ENCODE measurements at places on chromosomes 11 and 22.

DNA sequence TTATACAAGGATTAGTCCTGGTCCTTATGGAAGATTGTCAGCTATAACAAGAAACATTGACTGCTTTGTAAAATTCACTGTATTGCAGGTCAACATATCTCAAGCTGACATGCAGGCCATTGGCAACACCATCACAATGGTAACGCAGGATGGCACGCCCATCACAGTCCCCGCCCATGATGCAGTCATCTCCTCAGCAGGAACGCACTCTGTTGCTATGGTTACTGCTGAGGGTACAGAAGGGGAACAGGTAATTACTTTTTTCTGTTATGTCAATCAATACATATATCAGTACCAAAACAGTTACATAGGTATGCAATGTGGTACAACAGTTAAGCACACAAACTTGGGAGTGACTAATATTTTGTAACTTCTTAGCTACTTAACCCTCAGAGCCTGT lies 55.3 kb downstream of the ZNF143 start:
- DNase-seq = no peak

DNA sequence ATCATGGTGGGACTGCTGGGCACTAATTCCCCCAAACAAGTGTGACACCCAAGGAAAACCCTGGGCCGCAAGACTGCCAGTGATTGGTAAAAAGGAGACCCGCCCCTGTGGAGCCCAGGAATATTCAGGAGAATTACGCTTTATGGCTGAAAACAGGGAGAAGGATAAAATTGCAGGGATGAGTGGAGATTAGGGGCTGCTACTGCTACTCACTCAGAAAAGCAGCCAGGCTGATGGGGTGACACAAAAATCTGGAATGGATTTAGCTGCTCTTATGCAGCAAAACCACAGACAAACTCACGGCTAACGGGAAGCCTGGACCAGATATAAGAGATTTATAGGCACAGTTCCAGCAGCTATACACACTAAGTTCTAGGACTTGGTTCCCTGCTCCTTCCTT lies 4.4 kb upstream of the FBXO3 start:
- DNase-seq = no peak

GRCh38 chr11:128711136-128711535 lies 17.3 kb downstream of the FLI1 start:
- no peak for DNase-seq

DNA sequence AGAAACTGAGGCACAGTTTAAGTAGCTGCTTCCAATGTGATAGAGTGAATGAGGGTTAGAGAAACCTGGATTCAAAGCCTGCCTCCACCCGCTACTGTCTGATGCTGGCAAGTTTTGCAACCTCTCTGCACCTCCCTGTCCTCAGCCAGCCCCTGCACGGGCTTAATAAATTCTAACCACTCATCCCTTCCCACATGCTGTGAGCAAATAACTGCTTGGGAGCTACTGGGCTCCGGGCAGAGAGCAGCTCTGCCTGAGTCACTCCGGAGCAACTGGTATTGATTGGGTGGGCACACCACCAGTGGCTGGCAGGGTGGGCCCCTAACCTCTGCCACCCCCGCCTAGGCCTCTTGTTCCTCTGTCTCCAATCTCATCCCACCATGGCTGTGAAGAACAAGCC lies 104.3 kb upstream of the SYT13 start:
- DNase-seq = no peak

DNA sequence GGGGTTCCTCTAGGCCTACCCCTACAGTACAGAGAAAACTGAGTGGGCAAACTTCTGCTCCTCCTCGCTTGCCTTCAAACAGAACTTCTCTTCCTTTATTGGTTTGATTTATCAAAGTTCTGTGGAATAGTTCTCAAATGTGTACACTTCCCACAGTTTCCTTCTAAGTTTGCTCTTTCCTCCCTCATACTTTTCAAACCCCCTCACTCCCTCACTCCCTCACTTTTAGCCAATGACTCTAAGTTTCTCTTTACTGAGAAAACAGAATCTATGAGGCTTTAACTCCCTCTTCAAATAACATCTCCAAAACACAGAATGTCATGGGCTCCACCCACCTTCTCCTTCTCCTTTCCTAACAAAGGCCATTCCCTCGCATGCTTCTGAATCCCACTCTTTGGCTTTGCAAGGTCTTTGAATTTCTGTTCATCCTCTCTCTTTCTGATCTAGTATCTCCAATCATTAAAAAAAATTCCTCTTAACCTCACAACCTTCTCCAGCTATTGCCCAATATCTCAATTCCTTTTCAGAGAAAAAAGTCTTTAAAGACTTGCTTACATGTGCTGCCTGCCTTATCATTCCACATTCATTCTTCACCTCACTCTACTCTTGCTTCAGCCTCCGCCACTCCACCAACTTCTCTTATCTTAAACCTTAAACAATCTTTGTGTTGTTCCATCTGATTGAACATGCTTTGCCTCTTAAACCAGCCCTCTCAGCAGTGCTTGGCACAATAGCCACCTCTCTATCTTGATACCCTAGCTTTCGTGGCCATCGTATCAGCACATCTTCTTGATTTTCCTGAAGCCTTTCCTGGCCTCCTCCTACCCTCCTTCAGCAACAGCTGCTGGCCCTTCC lies 57.2 kb downstream of the DDI1 start:
- DNase-seq = no peak

DNA sequence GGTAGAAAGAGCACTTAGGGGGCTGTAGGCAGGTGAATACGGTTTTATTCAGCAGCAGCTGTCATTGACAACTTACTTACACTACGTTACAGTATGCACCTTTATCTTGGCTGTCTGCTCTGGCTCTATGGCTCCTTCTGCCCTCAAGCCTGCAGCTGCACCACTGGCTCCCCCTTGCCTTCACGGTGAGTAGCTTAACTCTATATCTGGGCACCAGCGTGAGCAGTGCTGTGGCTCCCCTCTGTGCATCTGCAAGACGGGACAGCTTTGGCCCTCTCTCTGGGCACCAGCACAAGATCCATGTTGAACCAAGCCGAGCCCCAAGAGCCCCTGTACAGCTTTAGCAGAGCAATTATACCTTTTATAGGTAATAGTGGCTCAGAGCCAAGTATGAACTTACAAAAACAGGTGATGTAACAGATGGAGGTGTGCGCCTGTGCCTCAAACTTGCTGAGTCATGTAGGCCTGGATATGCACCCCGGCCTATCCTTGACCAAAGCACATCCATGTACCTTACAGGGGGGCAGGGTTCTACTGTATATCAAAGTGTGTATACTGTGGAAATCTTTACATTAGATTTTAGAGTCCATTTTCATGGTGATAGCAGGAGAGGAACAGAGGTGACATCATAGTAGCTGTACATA lies 96.9 kb upstream of the CTSC start:
- DNase-seq = no peak

- DNase-seq = no peak
These were observed 26.2 kb downstream of the PITPNB start for GRCh38 chr22:27892811-27893210.

- DNase-seq = no peak
These were observed 286.4 kb downstream of the DYNC2H1 start for GRCh38 chr11:103395612-103396011.

GRCh38 chr11:6027501-6027900 lies 3.1 kb downstream of the OR56A1 start:
- DNase-seq = no peak

GRCh38 chr11:102806296-102806695 lies 8.3 kb upstream of the MMP1 start:
- DNase-seq = no peak

- no peak for DNase-seq
These were observed 344.2 kb upstream of the NCAM1 start for GRCh38 chr11:112617098-112617425.

- no peak for DNase-seq
These were observed 10.5 kb upstream of the MGAT3 start for GRCh38 chr22:39446239-39446721.

DNA sequence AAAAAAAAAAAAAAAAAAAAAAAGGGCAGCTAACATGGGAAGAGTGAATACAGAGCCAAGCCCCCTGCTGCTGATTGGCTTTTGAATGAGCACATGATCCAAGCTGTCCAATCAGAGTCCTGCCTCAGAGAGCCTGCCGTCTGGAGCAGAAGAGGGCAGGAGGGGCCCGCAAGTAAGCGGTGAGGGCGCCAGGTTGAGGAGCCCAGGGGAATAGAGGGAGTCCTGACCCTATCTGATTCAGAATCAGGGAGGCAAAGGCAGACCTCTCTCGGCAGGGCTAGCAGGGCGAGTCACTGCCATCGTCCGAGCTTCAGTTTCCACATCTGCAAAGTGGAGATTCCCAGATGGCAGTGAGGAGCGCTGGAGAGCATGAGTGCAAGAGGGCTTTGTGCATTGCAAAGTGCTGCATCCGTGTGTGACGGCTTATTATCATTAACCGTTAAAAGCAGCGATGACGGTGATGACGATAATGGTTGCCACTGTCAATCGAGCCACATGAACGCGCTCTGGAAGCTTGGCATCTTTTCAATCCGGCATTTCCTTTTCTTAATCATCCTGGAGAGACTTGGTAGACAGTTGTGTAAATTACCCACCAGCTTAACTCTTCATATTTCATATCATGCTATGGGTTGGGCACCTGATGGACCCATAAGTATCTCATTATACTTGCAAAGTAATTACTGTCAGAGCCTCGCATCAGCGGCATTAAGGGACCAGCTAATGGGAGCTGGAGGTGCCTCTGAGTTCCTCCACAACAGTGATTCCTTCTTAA lies 68.6 kb upstream of the ATXN10 start:
- peak; percentile 24 for DNase-seq

DNA sequence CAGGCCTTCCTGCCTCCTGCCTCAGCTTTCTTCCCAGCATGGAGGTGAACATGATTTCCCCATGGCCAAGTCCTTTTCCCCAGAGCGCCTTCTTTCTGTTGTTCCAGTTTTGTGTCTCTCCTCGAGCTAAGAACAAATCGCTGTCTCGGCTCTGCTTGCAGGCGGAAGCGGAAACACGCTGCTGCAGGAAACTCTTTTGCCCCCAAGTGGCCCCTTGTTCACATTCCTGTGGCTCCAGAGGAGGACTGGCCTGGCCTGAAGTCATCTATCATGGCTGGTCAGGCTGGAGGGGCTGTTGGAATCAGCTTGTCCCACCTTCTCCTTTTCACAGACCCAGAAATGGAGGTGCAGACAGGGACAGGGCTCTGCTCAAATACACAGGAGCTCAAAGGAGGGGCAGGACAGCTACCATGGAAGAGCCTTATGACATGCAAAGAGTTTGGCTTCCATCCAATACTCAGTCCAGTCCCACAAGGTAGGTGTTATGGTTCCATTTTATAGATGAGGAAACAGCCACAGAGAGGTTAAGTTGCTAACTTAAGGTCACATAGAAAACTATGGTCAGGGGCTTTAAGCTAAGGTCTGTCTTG lies 182.2 kb upstream of the SYT13 start:
- no peak for DNase-seq

- DNase-seq = no peak
These were observed 18.7 kb upstream of the LRP5 start for GRCh38 chr11:68293708-68294107.

GRCh38 chr22:37843741-37844089 lies 419 bp downstream of the ANKRD54 start:
- DNase-seq = no peak

GRCh38 chr11:2365571-2366210 lies 11.4 kb upstream of the CD81 start:
- DNase-seq = no peak

- DNase-seq = no peak
These were observed 47.0 kb upstream of the ALKBH3 start for GRCh38 chr11:43833657-43834073.

DNA sequence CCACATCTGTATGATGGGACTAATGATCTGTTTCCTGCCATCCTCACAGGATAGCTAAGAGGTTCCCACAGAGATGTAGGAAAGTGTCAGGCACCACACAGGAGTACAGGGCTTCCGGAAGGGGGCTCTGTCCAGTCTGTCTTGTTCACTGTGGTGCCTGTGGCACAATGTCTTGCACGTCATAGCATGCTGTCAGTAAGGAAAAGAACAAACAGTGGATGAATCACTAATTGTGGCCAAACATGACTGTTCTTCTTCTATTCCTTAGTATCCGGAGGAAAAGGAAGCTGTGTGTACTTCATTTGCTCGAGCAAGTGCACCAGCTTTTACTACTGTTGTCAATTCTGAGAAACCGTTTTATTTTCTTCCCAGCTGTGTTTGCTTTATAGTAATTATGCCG lies 73.4 kb upstream of the YWHAH start:
- no peak for DNase-seq

- no peak for DNase-seq
These were observed 51.9 kb upstream of the CDON start for GRCh38 chr11:126114486-126115126.

GRCh38 chr22:32606181-32606580 lies 131.6 kb downstream of the FBXO7 start:
- DNase-seq = no peak
